ENCODE measurements at places on chromosomes 3 and 15. TPM values are rescaled to one million over a fixed set of nuclear protein-coding genes. Genes with fewer than 3 reads are reported as not detected.

- DNase-seq = no peak
- H3K4me1 ChIP-seq = peaks cover 42% of the 10 kb centered on the region
- no peaks in the 10 kb centered on the region for H3K27me3 ChIP-seq
- peak overlapping the region; percentile 84 for H3K27ac ChIP-seq
- peak overlapping the region; percentile 82 for H3K4me3 ChIP-seq
These were observed 198.9 kb downstream of the ADAMTS9 start for GRCh38 chr3:64488939-64489338.

DNA sequence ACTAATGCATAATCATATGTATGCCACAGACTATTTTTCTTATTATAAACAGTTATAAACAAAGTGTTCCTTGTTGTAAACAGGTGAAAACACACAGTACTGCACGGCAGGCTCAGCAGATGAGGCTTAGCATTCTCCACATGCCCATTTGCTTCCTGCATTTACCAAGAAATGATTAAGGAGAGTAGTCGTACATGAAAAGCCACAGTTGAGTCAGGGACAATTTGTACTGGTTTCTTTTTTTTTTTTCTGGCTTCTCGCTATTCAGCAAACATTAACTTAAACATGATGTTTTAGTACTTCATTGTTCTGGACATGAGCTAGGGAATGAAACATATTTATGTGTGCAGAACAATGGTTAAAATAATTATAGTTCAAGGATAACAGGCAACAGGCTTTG, 63.4 kb downstream of the GHSR start:
- H3K27ac ChIP-seq = no peak overlapping the region
- H3K36me3 ChIP-seq = peaks cover 35% of the 10 kb centered on the region
- no peaks in the 10 kb centered on the region for H3K4me1 ChIP-seq
- H3K27me3 ChIP-seq = no peaks in the 10 kb centered on the region

DNA sequence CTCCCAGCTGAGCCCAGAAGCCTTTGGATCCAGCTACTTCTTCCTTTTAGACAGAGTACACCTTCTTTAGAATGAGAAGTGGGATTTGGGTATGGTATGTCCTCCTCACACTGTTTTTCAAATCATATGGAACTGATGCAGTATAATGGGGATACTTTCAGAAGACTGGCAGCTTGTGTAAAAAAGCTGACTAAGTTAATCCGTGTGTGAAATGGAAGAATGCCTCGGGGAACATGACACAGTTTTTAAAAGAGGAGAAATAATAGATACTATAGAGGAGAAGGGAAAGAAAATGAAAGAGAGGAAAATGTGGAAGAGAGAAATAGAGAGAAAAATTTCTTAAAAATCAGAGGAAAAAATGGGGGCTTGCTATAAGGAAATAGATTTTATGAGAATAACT, 47.7 kb downstream of the TUSC7 start:
- no peak overlapping the region for H3K27ac ChIP-seq
- no peak overlapping the region for H3K4me3 ChIP-seq
- H3K36me3 ChIP-seq = no peaks in the 10 kb centered on the region

Gene HHATL
- total RNA-seq = not detected

Gene CPLX3
- total RNA-seq = not detected

DNA sequence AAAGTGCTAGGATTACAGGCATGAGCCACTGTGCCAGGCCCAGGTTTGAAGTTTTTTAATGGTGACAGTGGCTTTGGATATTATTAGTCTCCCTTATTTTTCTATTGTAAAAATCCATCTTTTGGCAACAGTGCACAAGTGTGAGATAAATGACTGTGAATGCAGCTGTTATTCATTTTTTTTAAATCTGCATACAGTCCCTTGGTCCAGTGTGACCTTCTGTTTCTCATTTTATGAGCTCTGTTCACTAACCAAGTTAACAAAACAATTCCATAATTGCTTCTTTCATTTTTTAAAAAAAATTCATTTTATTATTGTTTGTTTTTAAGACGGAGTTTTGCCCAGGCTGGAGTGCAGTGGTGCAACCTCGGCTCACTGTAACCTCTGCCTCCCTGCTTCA, 381.8 kb downstream of the NAALADL2 start:
- peaks cover 6% of the 10 kb centered on the region for H3K4me1 ChIP-seq
- H3K36me3 ChIP-seq = no peaks in the 10 kb centered on the region
- no peak overlapping the region for H3K4me3 ChIP-seq
- no peak overlapping the region for H3K27ac ChIP-seq
- peaks cover 10% of the 10 kb centered on the region for H3K27me3 ChIP-seq

Gene COL8A1
- total RNA-seq = 2.6 TPM

Gene CAV3
- total RNA-seq = not detected

DNA sequence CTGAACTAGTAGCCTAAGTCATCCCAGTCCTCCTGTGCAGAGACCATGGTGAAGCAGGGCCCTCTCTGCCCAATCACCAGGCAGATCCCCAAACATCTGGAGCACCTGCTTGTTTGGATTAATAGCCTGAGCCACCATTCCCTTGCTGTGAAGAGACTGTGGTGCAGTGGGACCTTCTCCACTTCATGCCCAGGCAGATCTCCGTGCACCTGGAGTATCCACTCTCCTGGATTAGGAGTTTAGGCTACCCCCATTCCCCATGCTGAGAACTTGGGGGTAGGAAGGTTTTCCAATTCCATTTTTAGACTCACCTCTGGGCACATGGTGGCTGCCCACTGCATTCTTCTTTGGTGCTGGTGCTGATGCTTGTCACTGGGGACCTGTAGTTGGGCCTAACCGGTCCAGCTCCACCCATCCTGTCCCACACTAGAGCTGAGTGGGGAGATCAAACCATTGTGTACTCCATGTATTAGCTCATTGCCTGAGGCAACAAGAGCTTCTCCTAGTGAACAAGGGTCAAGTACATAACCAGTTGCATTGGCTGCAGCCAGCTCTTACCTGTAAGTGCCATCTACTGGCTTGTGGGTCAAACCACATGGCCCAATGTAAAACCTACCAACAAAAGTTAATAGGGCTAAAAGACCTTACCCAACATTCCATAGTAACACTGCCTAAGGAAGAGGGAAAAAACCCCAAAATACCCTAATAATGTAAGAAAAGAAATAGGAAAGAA, 382.5 kb upstream of the CBLB start:
- no peak overlapping the region for H3K4me3 ChIP-seq
- no peak for DNase-seq
- H3K27ac ChIP-seq = no peak overlapping the region
- H3K27me3 ChIP-seq = no peaks in the 10 kb centered on the region
- peaks cover 3% of the 10 kb centered on the region for H3K36me3 ChIP-seq
- H3K4me1 ChIP-seq = no peaks in the 10 kb centered on the region

GRCh38 chr3:119783883-119784282, 2.0 kb downstream of the NR1I2 start:
- no peak for DNase-seq
- no peak overlapping the region for H3K27ac ChIP-seq
- H3K4me3 ChIP-seq = no peak overlapping the region
- H3K27me3 ChIP-seq = no peaks in the 10 kb centered on the region
- peaks cover 7% of the 10 kb centered on the region for H3K4me1 ChIP-seq

Gene SI
- total RNA-seq = 4.7 TPM

DNA sequence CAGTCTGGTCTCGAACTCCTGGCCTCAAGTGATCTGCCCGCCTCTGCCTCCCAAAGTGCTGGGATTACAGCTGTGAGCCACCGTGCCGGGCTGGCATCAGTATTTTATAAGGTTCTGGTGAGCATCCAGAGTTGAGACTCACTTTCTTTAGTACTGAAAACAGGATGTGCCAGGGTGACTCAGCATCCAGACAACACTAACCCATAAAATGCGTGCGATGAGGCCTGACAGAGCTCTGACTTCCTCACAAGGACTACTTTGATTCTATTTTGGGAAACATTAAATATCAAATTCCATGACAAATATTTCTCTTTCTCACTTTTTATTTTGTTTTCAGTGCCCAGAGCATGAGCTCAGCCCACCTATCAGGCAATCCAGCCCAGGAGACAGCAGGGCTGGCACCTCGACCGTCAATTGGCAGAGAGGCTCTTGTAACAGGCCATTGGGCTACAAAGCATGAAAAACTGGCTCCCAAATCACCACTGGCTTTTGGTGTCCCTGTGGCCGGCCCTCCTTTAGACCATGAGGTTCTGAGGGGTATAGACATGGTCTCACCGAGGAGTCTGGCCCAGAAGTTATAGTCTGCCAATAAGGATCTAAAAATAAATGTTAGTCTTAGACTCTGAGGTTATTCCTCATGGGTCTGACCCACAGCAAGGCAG, 75.0 kb downstream of the FEM1B start:
- H3K4me1 ChIP-seq = peaks cover 8% of the 10 kb centered on the region
- no peak for DNase-seq
- H3K27ac ChIP-seq = no peak overlapping the region
- peaks cover 3% of the 10 kb centered on the region for H3K27me3 ChIP-seq
- no peak overlapping the region for H3K4me3 ChIP-seq

- peak overlapping the region; percentile 99 for H3K4me3 ChIP-seq
- no peaks in the 10 kb centered on the region for H3K36me3 ChIP-seq
- DNase-seq = no peak
- H3K27me3 ChIP-seq = peaks cover 9% of the 10 kb centered on the region
- peaks cover 9% of the 10 kb centered on the region for H3K4me1 ChIP-seq
- H3K27ac ChIP-seq = peak overlapping the region; percentile 86
These were observed 759 bp upstream of the TTBK2 start for GRCh38 chr15:42921342-42921731.

DNA sequence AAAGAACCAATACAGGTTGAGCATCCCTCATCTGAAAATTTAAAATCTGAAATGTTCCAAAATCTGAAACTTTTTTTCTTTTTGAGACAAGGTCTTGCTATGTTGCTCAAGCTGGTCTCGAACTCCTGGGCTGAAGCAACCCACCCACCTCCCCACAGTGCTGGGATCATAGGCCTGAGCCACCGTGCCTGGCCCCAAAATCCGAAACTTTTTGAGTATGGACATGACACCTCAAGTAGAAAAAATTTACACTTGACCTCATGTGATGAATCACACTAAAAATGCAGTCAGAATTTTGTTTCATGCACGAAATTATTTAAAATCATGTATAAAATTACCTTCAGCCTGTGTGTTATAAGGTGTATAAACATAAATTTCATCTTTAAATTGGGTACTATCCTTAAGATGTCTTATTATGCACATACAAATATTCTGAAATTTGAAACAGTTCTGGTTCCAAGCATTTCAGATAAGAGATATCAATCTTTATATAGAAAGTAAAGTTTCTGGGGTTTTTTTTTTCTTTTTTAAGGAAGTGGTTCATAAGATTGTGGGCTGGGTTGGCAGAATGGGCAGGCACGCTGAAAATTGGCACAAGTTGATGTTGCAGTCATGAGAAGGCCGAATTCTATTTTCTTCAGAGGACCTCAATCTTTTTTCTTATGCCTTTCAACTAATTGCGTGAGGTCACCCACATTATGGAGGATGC, 72.5 kb downstream of the SPRED1 start:
- DNase-seq = no peak
- H3K4me3 ChIP-seq = no peak overlapping the region
- H3K27ac ChIP-seq = no peak overlapping the region
- no peaks in the 10 kb centered on the region for H3K4me1 ChIP-seq

- DNase-seq = no peak
- H3K36me3 ChIP-seq = no peaks in the 10 kb centered on the region
- H3K4me1 ChIP-seq = peaks cover 19% of the 10 kb centered on the region
- H3K27ac ChIP-seq = no peak overlapping the region
These were observed 513.2 kb upstream of the TBL1XR1 start for GRCh38 chr3:177710506-177710905.

Gene DPPA2
- total RNA-seq = 0.36 TPM

DNA sequence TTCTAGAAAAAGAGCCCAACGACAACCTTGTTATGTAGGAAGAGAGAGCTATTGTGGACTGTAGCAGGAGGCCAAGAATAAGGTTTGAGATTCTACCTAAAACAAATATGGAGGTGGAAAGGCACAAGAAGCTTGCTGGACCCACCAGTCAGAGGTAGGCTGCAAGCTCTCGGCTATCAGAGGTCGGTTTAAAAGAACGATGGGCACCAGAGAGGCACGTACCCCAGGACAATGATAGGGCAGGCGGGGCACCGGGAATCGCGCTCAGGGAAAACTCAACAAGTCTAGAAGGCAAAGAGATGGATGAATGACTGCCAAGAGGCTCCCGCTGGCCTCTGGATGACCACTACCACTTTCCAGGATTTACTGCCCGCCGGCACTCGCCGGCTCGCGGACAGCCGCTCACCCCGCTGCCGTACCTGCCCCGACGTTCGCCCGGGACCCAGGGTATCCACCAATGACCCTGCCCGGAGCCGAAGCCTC, 1.1 kb downstream of the HDGFL3 start:
- H3K4me1 ChIP-seq = peaks cover 35% of the 10 kb centered on the region
- no peak for DNase-seq
- no peaks in the 10 kb centered on the region for H3K36me3 ChIP-seq
- H3K27me3 ChIP-seq = no peaks in the 10 kb centered on the region
- peak overlapping the region; percentile 95 for H3K27ac ChIP-seq
- H3K4me3 ChIP-seq = peak overlapping the region; percentile 96

GRCh38 chr3:180117381-180118163, 80.8 kb upstream of the PEX5L start:
- H3K27ac ChIP-seq = no peak overlapping the region
- no peak overlapping the region for H3K4me3 ChIP-seq
- no peak for DNase-seq
- no peaks in the 10 kb centered on the region for H3K4me1 ChIP-seq
- H3K36me3 ChIP-seq = no peaks in the 10 kb centered on the region

GRCh38 chr3:12946251-12946648, 104.9 kb upstream of the RPL32 start:
- H3K27me3 ChIP-seq = no peaks in the 10 kb centered on the region
- peaks cover 33% of the 10 kb centered on the region for H3K4me1 ChIP-seq
- H3K27ac ChIP-seq = no peak overlapping the region
- no peak overlapping the region for H3K4me3 ChIP-seq
- H3K36me3 ChIP-seq = no peaks in the 10 kb centered on the region

DNA sequence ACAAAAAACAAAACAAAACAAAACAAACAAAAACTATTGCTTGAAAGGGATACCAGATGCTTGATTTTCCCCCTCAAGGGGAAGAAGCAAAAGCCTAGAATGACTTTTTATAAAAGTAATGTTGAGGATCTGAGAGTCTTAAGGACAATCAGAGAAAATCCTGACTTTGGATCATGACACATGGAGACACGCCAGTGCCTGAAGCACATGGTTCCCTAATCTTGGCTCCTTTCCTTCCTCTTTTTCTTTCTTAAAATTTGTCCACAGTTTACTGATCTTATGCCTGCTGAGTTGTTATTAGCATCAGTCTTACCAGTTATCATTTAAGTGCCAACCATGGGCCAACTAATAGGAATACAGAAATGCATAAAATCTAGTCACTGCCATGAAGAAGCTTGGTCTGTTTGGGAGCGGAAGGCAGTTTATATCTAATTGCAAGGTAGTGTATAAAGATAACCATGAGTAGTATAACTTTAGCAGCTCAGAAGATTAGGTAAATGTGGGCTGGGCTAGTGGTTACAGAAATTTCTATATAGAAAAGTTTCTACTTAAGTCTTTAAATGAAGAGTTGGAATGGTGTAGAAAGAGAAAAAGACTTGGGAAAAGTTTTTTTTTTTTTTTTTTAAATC, 6.9 kb downstream of the GLCE start:
- no peak overlapping the region for H3K4me3 ChIP-seq
- H3K27ac ChIP-seq = no peak overlapping the region
- peaks cover 24% of the 10 kb centered on the region for H3K4me1 ChIP-seq
- H3K36me3 ChIP-seq = peaks cover 3% of the 10 kb centered on the region

- no peaks in the 10 kb centered on the region for H3K36me3 ChIP-seq
- DNase-seq = no peak
- H3K4me3 ChIP-seq = no peak overlapping the region
- H3K4me1 ChIP-seq = peaks cover 31% of the 10 kb centered on the region
- H3K27me3 ChIP-seq = peaks cover 4% of the 10 kb centered on the region
These were observed 98.0 kb downstream of the KCNAB1 start for GRCh38 chr3:156218353-156218744.

GRCh38 chr3:13145131-13145825, 72.0 kb upstream of the IQSEC1 start:
- H3K4me3 ChIP-seq = no peak overlapping the region
- H3K27ac ChIP-seq = no peak overlapping the region
- H3K4me1 ChIP-seq = no peaks in the 10 kb centered on the region
- peaks cover 15% of the 10 kb centered on the region for H3K27me3 ChIP-seq
